ENCODE measurements at places on chromosomes 2 and 18.

- DNase-seq, result no peak
These were observed 443.5 kb downstream of the XIRP2 start for GRCh38 chr2:167331636-167332232.

- DNase-seq, result no peak
These were observed at the start of gene MLPH for GRCh38 chr2:237486819-237487448. MLPH (plus strand) TSS chr2:237487251; CDS start chr2:237493427, 6,176 bp downstream.

DNA sequence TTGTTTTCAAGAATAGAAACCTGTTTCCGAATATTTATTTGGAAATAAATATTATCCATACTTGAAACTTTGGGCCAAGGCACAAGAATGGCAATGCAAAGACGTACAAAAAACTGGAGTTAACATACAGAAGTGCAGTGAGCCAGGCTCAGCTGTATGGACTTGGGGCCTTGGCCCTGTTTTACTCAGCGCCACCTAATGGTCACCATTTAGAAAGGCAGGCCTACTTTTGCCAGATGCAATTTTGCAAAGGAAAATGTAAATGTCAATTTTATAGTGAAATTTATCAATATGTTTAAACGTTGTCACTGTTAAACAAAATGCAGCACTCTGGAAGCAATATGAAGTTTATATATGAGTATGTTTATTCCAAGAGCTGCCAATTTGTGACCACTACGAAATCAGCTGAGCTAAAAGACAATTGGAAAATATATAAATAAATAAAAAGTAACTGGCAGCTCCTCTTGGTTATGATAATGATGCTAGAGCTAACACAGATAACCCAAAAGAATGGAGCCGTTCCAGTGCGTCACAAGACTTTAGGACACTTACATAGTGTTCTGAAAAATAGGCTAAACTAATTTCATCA is 155.0 kb downstream of the ARHGAP15 start:
- no peak for DNase-seq

DNA sequence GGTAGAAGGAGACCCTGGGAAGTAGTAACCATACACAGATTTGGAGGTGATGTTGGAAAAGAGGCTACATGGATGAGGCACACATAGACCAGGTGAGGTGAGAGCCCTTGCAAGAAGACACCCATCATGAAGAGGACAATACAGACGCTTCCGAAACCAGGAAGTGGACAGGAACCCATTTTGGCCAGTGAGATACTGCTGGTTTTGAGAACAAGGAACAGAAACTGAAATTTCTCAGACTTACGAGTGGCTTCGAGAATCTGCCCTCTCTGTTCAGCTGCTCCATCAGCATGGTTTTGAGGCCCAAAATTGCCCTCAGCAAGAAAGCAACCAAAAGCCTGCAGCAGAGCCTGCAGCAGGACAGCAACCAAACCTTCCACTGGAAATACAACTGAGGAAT is 479.1 kb upstream of the NRXN1 start:
- no peak for DNase-seq

GRCh38 chr2:156005999-156006712 is 326.4 kb downstream of the NR4A2 start:
- no peak for DNase-seq

GRCh38 chr18:60446821-60447220 is 74.2 kb upstream of the MC4R start:
- DNase-seq, result no peak

GRCh38 chr2:132256251-132256902 is 94.6 kb upstream of the ANKRD30BL start:
- peak; percentile 84 for DNase-seq

DNA sequence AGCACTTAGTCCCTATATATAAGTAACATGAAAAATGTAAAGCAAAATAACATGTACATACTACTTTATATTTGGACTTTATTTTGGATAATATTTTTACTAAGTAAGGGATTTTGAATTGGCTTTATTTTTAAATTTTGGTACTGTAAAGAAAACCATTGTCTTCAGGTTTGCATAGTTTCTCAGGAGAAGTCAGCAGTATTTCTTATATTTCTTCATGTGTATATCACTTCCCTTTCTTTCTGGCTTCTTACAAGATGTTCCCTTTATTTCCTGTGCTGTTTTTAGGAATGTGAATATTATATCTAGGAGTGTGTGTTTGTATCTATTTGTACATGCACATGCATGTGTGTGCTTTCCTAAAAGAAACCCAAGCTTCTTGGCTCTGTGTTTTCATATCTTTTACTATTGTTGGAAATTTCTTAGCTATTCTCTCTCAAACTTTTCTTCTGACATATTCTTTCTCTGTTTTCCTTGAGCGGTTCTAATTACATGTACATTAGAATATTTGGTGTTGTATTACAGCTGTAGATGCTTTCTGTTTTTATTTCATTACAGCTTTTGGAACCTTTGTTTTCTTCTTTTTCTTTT is 1549.7 kb upstream of the ACVR2A start:
- DNase-seq, result no peak

DNA sequence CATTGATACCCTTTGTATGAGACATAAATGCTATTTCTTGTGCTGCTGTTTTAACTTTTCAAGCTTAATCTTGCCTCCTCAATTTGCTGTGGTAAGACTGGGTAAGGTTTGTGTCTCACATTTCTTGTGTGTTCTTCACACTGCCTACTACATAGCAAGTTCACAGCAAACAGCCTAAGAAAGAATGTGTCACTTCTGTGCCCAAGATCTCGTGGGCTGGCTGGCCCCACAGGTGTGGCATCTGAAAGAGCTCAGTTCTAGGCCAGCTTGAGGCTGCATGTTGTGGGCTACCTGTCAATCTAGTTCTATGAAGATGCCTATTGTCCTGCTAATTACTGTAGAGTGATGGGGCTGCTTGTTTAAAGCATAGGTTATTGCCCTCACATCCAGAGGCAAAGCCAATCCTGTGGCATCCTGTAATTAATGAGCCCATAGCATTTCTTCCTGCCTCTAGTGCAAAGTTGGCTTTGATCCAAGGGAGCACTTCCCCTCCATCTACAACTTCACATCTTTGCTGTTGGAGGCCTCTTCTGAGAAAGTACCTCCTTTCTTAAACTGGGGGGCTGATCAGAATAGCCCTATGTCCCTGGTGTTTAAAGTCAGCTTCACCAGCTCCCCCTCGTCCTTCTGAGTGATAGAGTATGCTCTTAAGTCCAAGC is 40.9 kb upstream of the ASPRV1 start:
- peak; percentile 62 for DNase-seq

GRCh38 chr18:11741505-11742145 is 52.6 kb downstream of the GNAL start:
- DNase-seq, result no peak

DNA sequence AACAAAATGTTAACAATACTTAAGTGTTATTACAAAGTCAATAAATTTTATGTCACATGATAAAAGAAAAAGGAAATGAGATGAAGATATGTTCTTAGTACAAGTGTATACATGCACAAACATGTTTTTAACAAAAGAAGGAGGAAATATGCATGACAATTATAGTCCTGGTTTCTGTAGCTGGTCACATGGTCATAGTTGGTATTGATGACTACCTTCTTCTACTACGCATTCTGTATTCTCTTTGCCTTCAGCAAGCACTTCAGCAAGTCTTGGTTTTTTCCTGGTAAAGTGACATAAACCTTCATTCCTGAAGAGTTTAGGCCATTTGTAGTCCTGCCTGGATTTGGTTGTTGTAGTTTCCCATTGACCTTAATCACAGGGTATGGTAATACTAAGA is 121.3 kb upstream of the SYT4 start:
- DNase-seq, result no peak

- DNase-seq, result no peak
These were observed 213.2 kb downstream of the KCNJ3 start for GRCh38 chr2:154911729-154912128.

GRCh38 chr2:129803871-129804270 is 175.6 kb upstream of the RAB6C start:
- DNase-seq, result no peak

GRCh38 chr2:95353055-95353575 is 49.4 kb upstream of the FAHD2A start:
- DNase-seq, result peak; percentile 73

GRCh38 chr2:126381091-126381490 is 274.9 kb upstream of the GYPC start:
- no peak for DNase-seq

GRCh38 chr2:220641137-220641536 is 931.0 kb downstream of the EPHA4 start:
- no peak for DNase-seq

- no peak for DNase-seq
These were observed 9.2 kb downstream of the ACOXL start for GRCh38 chr2:110741491-110741980.

DNA sequence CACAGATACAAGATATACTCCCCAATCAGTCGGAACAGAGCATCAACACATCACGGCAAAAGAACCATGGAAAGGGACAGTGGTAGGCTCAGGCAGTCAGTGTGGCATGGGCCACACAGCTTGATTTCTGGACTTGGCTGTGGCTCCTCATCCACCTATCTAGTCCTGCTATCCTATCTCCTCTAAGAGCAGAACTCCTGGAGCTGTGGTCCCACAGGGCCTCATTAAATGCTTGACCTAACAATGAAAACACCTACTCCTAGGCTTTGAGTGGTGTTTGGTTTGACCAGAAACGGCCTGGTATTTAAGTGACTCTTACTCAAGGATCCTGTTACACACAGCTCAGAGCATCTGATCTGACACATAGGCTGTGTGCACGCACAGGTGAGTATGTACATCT is 33.6 kb upstream of the SMAD2 start:
- DNase-seq, result peak; percentile 60

GRCh38 chr2:66447677-66448076 is 12.8 kb downstream of the MEIS1 start:
- no peak for DNase-seq

DNA sequence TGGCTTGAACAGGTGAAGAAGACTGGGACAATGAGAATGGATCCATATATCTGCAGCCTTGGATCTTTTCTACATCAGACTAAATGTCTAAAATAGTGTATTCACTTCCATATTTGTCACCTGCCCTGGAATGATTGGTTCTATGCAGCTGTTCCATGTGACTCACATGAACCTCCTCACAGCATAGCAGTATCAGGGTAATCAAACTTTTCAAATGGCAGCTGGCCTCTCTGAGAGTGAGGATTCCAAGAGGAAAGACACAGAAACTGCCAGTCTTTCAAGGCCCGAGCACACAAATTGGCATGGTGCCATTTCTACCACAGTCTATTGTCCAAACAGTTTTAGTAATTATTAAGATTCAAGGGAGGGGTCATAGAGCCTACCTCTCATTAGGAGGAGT is 859.3 kb downstream of the BCL11A start:
- DNase-seq, result no peak

DNA sequence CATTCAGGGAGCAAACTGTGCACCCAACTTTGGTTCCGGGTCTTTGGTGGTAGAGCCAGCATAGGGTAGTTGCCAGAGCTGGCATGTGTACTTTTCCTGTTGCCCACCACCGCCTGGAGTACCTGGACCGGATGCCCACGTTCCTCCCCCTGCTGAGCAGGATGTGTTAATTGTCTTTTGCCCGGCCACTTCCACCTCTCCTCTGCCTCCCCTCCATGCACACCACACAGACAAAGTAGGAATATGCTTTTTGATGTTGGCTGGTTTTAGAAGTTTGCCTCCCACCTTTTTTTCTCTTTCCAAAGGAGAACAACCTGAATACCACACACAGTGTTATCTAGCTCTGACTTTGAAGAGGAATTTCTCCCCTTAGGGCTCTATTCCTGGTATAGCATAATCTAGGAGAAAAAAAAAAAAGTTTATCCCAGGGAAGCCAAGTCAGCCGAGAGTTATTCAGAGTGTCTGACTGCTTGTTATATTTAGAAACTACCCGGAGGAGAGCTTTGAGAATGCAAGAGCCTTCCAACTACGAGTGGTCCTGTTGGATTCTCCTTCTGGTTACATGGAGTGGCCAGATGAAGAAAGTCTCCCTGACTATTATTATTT is 111.9 kb downstream of the SETBP1 start:
- no peak for DNase-seq

DNA sequence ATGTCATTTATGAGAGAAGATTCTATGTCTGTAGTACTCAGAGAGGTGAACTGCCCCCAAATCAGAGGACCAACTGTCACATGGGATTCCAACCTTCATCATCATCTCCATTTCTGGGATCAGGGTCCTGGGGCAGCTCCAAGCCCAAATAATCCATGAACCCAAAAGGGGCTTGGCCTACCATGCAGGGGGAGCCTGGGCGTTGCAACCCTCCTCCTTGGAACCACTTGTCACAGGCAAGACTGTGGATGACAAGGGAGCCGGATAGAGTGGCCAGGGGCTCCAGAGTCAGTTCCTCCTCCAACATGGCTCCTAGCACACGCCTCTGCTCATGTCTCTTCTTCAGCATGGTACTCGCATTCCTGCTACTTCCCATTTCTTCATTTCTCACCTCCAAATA is 7.9 kb downstream of the CTLA4 start:
- no peak for DNase-seq

DNA sequence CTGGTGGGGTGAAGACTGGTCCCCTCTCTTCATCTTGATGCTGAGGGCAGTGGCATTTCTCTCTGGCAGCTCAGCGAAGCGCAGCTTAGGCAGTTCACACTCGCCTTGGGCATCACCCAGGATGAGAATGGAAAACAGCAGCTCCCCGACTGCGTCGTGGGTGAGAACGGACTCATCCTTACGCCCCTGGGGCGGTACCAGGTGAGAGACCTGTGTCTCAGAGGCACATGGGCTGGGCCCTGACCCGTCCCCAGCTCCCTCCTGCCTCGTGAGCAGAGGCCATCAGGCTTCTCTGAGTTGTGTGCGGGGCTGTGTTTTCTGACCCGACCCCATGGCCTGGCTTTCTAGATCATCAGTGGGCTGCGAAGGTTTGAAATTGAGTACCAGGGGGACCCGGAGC is 8.2 kb upstream of the CCDC74A start:
- DNase-seq, result no peak

DNA sequence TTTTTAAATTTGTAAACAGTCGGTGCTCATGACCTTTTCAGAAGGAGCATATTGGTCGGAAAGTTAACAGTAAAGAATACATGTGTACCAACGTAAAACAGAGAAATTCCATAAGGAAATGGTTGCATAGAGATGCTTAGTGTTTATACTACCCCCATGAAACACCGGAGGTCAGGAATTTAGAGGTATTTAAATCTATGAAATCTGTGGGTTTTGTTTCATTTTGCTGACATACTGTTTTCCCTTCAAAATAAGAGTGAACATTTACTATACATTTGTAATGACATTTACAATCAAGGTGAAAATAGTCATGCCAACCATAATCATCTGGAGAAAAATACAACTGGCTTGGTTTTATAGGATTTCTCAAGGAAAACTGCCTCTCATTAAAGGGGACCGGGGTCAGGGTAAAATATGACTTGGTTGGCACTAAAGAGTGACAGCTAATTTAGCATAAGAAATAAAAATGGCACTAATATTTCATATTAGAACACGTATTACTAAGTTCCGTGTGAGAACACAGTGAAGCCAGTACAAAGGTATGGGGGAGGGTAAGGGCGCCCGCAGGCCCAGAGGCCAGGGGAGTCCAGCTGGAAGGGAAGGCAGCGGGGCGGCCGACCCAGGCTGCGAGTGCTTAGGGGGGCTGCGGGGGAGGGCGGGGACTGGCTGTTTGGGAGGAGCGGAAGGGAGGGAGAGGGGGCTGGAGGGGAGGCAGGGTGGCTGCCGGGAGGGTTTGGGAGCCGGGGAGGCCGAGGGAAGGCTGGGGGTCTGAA is 1.1 kb upstream of the RNU4ATAC start:
- DNase-seq, result no peak

- DNase-seq, result no peak
These were observed 521.9 kb downstream of the CCDC85A start for GRCh38 chr2:56705713-56706112.

- DNase-seq, result no peak
These were observed 198.5 kb downstream of the SP3 start for GRCh38 chr2:173766537-173767289.

GRCh38 chr2:69693775-69694450 is 48.0 kb upstream of the ANXA4 start:
- no peak for DNase-seq
